CMK (cell line): ENCODE measurements at places on chromosomes 5 and 9.

DNA sequence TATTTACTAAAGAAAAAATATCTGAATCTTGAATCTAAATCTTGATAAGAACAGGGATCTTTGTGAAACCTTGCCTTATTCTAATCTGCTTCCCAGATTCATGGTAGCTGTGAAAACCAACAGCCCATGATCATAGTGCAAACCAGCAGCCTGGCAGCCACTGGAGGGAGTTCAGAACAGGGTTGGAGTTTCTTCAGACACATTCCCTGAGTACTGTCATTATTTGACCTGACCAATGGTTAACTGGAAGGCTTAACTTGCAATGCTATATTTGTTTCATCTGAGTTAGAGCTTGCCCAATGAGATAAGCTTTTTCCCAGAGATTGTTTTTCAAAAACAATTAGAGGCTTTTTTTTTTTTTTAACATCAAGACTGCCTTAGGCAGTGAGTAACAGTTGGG is 47.8 kb downstream of the LOX start:
- no peak for DNase-seq

GRCh38 chr9:83956436-83957247 is 23.4 kb downstream of the HNRNPK start:
- no peak for DNase-seq

DNA sequence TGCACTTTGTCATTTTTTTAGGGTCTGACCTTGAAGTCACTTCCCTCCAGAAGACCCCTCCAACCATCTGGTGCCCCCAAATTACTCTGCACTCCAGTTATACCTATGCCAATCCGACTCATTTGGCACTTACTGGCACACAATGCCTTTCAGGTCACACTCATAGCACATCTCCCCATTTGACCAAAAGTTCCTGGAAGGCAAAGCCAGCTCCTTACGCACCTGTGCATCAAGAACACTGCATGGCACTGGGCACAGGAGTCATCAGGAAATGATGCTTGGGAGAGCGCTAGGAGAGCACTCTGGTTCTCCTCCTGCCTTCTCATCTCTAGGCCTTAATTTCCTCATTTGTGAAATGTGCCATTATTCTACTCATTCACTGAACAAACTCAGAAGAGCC is 2.9 kb downstream of the TNIP1 start:
- no peak for DNase-seq

DNA sequence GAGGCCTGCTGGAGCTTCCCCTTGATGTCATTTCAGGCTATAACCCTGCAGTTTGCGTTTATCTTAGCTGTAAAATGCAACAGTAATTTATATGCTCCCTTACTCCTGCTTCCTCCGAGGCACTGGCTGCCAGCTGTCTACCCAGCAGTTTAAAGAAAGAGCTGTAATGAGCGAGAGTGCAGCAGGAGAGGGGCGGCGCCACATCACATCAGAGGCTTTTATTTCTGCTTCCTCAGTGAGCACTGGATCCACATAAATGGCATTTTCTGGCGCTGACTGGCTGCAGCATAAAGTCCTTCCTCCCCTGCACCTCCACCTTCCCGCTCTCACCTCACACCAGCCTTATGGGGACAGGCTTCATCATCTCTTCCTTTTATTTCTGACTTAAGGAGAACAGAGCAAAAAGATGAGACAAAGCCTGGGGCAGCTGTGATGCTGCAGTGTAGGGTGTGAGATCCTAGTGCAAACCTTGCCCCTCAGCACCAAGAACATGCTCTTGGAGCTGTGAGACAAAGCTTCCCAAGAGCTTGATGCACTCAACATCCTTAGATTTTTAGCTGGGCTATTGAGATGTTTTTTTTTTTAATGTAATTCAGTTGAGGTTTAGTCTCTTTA is 829.6 kb upstream of the ZNF608 start:
- no peak for DNase-seq

DNA sequence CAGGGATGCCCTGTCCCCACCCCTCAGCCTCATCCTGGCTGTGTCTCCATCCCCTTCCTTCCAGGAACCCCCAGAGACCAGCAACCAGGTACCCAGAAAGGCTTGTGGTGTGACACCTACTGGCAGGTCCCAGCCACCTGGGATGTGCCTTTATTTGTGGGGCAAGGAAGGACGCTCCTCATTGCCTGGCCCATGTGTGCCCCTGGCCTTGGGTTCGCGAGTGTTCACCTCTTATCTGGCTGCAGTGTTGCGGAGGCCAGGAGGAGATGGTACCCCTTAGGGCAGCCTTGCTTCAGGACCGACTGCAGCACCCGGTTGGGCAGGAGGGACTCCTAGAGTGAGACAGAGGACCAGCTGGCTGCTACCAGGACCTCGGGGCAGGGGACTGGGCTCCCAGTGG is 8.8 kb downstream of the C9orf50 start:
- DNase-seq, result no peak

DNA sequence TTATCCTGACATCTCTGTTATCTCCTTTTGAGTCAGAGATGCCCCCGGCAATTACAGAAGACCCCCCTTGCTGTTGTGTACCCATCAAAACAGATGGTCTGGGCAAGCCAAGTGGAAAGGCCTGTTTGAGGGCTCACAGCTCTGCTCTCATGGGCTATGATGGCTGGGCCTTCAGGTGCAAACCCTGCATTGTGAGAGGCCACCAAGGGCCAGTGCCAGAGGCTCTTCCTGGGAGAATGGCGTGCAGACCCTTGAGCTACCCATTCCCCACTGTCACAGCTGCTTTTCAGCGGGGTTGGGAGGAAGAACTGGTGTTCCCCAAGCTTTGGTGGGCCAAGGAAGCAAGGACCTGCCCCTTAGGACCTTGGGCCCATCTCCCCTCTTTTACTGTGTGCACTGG is 174.7 kb upstream of the PPP1R26 start:
- no peak for DNase-seq

- no peak for DNase-seq
These were observed 3.5 kb upstream of the GADD45G start for GRCh38 chr9:89601306-89601705.

DNA sequence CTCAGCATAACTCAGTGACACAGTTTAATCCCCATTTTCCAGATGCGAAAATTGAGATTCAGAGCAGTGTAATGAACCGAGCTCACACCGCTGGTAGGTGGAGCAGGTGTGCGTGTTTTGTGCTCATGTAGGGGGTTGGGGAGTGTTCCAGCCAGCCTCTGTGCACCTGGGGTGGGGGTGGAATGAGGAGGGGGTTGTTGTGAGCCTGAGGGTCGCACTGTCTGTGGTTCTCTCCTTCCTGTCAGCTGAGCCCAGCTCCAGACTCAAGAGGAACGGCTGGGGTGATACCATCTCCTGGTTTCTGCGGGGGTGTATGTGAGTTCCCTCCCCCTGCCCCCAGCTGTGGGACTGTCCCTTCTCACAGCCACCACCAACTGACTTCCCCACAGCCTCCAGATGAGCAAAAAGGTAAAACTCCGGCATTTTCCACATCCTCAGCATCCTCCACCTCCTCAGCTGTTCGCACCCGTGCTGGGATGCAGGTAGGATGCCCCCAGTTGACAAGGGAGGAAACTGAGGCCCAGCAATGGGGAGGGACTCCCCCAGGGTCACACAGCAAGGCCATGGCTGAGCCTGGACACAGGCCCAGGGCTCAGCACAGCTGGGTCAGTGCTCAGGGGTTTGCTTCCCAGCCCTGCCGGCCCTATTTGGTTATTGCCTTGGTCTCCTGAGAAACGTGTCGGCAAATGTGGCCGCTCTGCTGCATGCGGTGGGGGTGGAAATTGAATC is 2.1 kb downstream of the SH2D3C start:
- peak; percentile 94 for DNase-seq

- no peak for DNase-seq
These were observed 86.4 kb downstream of the MSX2 start for GRCh38 chr5:174810796-174811195.

DNA sequence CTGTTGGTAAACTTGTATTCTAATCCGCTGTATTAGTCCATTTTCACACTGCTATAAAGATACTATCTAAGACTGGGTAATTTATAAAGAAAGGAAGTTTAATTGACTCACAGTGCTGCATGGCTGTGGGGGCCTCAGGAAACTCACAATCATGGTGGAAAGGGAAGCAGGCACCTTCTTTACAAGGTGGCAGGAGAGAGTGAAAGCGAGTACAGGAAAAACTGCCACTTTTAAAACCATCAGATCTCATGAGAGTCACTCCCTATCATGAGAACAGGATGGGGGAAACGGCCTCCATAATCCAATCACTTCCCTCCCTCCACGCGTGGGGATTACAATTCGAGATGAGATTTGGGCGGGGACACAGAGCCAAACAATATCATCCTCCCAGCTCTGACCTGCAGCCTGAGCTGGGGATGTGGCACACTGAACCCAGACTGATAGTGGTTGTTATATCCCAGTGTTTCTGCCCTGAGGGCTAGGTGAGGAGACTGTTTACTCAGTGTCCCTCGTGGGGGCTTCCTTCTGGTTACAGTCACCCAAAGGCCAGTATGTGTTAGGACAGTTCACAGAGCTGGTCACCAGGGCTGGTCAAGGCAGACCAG is 488.3 kb downstream of the KDM4C start:
- no peak for DNase-seq

GRCh38 chr9:123000371-123001068 is 32.9 kb upstream of the GPR21 start:
- no peak for DNase-seq

DNA sequence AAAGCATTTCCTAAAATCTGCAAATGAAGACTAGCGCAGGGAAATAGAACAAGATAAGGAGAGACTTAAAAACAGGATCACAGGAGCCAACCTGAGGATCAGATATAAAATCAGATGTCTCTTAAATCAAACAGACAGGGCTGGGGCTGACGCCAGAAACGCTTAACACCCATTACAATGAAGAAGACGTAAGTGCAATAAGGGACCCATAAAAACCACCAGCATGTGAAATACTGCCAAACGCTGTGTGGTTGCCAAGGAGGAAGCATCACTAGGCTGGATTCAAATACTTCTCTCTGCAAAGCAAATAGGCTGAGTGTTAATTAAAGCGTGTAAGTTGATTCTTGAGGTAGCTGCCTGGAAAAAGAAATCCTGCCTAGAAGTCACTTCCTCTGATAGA is 74.4 kb upstream of the ATP10B start:
- no peak for DNase-seq

- DNase-seq, result no peak
These were observed 29.6 kb upstream of the VDAC1 start for GRCh38 chr5:134034326-134034725.

DNA sequence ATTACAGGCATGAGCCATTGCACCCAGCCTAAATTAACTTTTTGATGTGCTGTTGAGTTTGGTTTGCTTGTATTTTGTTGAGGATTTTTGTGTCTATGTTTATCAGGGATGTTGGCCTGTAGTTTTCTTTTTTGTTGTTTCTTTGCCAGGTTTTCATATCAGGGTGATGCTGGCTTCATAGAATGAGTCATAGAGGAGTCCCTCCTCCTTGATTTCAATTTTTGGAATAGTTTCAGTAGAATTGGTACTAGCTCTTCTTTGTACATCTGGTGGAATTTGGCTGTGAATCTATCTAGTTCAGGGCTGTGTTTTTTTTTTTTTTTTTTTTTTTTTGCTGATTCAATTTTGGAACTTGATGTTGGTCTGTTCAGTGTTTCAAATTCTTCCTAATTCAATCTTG is 1164.3 kb upstream of the DMAC1 start:
- no peak for DNase-seq

GRCh38 chr9:21835121-21835520 is 32.7 kb downstream of the MTAP start:
- no peak for DNase-seq
